ENCODE measurements at places on chromosomes 3 and 15.

GRCh38 chr15:67433495-67434099, 87.3 kb upstream of the C15orf61 start:
- no peak for DNase-seq

DNA sequence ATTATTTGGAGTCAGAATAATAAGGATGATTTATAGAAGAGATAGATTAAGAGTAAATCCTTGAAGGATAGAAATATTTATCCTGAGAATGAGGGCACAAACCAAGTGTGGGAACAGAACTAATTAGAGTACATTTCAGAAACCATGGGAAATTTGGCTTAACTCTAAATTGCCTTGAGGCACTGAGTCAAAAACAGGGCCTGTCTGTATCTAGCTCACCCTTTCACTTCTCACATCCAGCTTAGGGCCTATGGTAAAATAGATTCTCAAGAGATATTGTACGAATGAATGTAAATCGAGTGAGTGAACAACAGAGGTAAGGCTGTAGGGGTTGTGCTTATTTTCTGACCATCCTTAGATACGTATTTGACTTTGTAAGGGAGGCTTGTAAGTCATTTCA, 586.1 kb upstream of the DPPA4 start:
- DNase-seq = no peak

GRCh38 chr3:59388555-59389270, 338.9 kb upstream of the CFAP20DC start:
- DNase-seq = no peak

DNA sequence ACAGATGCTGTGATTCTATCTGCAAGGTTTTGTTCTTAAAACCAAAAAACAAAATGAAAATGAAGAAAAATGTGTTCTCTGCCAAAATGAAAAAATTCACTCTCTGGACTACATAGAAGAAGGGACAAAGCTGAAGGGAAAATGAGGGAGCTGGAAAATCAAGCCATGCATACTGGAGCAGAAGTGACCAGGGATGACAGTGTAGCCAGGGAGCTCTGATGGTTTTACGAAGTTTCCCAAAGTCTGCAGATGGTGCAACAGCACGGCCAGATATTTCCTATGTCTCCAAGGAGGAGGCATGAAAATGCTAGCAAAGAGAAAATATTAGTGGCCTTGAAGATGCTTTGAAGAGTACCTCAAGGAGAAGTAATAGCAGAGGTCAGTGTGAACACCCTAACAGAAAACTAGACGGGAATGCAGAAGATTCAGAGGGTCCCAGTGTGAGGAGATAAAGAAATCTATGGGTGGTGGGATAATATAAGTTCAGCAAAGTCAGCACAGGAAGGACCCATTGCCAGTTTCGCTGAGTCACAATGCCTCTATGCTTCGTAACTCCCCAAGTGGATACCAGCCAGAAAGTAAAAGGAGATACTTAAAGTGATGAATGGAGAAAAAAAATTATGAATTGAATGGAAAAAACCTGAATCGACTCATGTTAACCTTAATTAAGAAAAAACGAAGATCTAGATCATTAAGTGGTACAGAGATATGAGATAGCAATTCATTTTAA, 39.0 kb upstream of the POMGNT2 start:
- no peak for DNase-seq

GRCh38 chr3:12507591-12508281, 23.5 kb downstream of the TSEN2 start:
- no peak for DNase-seq
